ENCODE measurements at places on chromosomes 5 and 9.

- no peak for DNase-seq
Observed at GRCh38 chr9:69252436-69252835, 72.6 kb upstream of the ENTREP1 start.

GRCh38 chr9:112970939-112971338 is 41.1 kb downstream of the ZNF883 start:
- DNase-seq, result no peak

DNA sequence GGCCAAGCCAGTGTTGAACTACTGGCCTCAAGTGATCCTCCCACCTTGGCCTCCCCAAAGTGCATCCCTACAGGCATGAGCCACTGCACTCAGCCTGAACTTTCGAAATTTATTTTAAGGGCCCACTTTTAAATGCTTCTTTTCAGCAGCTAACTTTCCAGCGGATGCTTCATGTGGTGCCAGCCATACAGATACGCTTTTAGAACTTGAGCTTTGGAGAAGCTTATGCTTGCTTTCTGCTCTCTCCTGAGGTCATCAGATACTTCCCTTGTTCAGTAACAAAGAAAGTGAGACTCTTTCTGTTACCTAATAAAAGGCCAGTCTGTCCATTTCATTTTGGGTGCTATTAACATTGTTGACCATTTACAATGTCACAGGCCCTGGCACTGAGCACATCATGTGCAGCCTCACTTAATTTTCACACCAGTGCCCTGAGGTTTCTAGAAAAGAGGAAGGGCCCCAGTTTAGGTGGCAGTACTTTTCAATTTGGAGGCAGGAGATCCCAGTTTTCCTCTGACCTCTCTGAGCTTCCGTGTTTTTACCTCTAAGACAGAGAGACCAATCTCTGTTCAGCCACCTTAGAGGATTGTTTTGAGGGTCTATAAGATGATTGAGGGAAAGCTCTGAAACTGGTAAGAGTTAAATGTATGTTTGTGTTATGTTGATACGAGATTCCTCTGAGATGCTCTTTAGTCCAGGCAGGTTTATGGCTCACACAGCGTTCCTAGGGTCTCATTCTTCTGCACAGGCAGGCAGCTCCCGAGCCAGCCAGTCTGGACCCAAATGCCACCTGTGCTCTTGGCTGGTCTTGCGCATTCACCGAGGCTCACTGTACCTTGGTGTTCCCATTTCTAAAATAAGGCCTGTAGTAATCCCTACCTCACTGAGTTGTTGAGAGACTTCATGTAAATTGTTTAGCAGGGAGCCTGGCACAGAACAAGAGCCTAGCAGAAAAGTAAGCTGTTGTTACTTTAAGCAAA is 4.4 kb downstream of the ABL1 start:
- no peak for DNase-seq

DNA sequence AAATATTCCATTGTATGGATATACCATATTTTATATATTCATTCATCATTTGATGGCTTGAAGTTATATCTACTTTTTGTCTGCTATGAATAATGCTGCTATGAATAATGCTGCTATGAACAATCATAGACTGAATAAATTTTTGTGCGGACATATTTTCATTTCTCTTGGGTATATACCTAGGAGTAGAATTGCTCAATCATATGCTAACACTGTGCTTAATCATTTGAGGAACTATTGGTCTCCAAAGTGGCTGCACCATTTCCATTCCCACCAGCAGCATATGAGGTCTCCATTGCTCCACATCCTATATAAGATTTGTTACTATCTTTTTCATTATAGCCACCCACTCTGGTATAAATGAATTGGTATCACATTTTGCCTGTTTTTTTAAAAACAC is 18.3 kb upstream of the TEK start:
- DNase-seq, result no peak

- no peak for DNase-seq
Observed at GRCh38 chr5:3489239-3489843, 106.3 kb upstream of the IRX1 start.

DNA sequence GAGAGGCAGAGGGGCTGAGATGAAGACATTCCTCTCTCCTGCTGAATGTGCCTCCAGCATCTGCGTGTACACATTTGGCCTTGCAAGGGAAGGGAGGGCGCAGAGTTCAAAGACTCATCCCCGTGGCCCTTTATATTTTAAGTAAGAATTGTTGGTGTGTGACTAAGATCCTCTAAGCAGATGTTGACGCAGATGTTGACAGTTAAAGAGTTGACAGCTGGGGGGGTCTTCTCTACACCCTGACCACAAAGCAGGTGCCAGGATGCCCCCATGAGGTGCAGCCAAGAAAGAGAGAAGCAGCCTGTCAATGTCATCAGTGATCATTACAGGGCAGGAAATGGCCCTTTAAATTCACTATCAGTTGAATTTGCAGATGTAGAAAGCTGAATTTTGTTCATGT is 262.9 kb downstream of the IRX1 start:
- no peak for DNase-seq

- no peak for DNase-seq
Observed at GRCh38 chr5:149854866-149855265, 89.7 kb downstream of the PDE6A start.

- no peak for DNase-seq
Observed at GRCh38 chr5:107235167-107235566, 435.6 kb downstream of the EFNA5 start.

Measured in islet precursor cell (in vitro differentiated cells).